ENCODE measurements at places on chromosomes 11 and 22.
A peak's percentile ranks its signal among the peaks of the same experiment; 100 is the strongest.

DNA sequence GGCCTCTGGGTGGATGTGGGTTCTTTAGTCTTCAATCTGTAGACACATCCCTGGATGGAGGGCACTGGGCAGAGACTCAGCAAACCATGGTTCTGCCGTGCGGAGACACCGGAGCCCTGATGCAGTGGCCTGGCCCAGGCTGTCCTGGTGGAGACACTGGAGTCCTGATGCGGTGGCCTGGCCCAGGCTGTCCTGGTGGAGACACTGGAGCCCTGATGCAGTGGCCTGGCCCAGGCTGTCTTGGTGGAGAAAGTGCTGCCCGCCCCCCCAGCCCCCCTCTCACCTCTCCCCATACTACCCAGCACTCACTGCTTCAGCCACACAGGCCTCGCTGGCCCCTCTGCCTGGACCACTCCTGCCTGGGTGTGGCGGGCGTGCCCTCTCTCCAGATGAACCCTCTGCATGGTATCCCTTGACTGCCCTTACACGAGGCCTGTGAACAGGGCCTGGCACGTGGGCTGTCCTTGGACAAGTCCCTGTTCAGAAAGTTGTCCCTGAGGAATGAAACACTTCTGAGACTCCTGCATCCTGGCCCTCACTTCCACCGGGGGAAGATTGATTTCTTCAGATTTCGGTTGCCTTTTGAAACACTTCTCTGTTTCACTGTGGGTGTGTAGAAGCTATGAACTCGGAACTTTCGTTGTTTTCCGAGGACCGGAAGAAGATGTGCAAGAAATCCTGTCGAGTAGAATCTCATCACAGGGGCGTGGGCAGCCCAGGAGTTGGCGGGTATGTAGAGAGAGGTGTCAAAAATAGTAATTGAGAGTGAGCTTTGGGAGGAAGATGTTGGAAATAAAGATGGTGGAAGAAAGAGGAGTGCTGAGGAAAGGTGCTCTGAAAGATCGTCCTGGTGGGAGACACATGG lies 26.2 kb downstream of the IGHMBP2 start:
- no peak for DNase-seq

- DNase-seq: no peak
These were observed 413.0 kb upstream of the LRRC4C start for GRCh38 chr11:41872426-41872825.

DNA sequence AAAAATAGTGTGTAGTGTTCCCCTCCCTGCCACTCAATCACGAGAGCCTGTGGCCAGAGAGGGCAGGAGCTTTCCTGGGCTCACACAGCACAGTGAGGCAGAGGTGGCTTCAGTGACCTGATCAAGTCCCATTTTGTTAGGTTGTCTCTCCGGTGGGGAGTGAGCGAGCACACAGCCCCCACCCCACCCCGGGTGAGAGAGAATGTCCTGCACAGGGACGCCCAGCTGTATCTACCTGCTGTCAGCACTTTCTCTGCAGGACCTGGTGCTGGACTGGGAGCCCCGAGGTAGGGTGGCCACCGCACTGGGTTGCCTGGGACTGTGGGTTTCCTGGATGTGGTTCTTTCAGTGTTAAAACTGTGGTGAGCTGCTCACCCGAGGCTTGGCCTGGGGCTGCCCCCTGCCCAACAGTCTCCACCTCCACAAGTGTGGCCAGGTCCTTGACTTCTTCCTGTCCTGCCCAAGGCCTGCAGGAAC lies 6.1 kb downstream of the CAPN5 start:
- no peak for DNase-seq

DNA sequence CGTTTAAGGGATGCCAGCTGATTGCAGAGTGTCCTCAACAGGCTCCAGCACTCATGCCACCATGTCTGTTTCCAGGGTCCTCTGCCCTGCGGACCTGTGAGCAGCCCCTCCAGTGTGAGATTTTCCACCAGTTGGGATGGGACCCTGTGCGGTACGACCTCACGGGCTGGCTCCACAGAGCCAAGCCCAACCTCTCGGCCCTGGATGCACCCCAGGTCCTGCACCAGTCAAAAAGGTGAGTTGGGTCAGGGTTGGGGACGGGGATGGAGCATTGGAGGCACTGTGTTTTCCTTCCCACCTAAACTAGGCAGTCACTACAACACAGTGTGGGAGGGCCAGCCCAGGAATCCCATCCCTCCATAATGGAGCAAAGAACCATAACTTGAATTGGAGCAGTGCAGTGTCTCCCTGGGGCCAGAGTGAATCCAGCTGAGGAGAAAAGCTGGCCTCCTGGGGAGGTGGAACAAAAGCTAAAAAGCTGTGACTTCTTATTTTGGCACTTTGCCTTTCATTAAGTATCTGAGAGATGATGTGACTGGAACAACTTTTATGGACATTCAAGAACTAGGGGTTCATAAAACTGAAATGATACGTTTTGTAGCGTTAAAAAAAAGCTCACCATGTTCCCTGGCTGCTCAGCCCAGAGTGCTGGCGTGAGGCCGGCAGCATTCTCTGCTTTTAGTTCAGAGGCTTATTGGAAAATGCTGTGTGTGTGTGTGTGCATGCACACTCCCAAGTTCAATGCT lies 101.8 kb downstream of the MYO18B start:
- DNase-seq: no peak

GRCh38 chr22:35102663-35103062 lies 36.7 kb downstream of the ISX start:
- DNase-seq: peak; percentile 2

DNA sequence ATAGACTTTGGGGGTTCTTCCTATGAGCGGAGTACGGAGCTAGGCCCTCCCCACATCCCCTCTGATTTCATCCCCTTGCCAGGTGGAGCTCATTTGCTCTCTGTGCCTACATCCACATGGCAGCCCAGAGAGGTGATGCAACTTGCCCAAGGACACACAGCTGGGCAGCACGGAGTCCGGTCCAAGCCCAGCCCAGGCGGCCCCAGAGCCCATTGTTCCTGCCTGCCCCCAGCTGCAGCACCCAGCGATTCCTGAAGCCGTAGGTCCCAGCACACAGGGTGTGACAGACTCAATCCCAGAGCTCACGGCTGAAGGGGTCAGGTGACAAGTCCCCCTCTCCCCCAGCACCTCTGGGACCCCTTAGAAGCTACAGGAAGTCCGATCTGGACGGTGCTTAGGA lies 22.2 kb upstream of the RFPL3 start:
- no peak for DNase-seq

DNA sequence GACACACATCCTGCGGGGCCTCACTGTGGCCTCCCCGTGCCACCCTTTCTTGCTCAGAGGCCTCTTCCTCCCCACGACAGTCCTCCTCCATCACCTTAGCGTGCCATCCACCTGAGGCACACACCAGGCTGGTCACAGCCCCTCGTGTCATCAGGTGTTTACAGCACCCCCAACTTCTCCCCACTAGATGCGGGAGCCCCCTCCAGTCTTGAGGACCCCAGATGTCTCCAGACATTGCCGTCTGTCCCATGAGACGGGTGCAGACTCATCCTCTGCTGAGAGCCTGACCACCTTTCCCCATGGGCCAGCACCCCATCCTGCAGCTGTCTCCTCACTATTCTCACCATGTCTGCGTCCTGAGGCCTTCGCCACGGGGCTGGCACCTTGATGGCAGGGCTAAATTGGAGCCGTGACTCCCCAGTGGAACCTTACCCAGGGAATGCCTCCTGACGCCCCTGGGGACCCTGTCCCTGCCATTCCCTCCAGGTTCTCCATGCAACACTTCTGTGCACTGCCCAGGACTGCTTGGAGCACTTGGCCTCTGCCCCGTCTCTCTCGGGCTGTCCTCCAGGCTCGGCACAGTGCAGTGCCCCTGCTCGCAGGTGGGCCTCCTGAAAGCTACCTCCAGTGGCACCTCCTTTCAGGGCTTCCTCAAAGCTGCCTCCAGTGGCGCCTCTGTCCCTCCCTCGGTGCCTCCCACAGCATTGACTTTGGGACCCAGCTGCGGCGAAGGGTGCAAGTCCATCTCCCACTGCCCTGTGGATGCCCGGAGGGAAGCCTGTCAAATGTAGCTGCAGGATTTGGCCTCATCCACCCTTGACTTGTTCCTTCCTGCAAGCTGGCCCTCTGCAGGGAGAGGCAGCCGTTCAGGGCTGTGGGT lies 1386.8 kb downstream of the BRD1 start:
- DNase-seq: no peak

DNA sequence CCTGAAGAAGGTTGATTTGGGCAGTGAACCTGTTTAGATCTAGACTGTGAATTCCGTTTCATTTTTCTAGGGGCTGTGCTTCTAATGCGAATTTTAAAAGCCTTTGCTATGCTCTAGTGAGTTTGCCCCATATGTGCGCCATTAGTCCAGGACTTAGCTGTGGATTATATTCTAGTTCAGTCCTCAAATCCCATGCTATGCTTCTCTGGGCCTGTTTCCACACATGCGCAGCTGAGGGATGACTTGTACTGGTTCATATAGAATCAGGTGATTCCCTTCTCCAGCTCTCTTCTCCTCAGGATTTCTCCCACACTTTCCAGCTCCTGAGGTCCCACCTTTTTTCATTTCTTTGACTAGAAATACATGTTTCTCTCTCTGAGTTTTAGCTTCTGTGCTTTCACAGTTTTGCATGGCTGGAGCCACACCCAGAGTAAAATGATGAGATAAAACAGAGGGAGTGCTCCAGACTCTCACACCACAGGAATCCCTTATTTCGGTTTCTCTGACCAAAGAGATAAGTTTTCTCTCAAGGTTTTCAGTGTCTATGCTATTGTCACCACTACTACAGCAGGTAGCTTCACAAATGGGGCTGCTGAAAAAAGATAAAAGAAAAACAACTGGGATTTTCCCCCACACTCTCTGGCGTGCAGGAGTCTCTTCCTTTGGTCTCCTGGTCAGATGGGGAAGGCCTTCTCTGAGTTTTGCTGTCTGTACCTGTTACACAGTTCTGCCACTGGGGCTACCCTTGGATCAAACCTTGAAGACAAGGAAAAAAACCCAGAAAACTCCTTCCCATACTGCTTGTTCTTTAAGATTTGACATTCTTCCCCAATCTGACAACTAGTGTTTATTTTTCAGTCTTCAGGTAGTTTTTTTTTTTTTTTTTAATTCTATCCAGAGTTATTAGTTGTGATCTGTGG lies 96.2 kb upstream of the TEAD1 start:
- peak; percentile 22 for DNase-seq

DNA sequence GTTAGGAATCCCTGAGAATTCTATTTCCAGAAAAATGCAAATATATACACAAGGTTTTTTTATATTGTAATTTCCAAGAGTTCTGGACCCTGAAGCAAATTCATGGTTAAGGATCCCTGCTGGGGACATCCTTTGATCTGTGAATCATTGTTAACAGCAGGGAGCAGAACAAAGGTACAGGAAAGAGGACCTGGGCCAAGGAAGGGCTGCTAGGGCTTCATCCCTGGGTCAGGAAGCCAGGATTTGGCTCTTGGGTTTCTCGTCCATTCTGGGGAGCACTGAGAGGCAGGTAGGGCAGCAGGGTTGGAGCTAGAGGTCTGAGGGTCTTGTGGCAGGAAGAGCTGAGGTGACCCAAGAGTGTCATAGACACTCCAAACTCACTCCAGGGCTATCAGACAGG lies 10.2 kb upstream of the OAF start:
- no peak for DNase-seq

GRCh38 chr11:17004486-17005148 lies 9.6 kb downstream of the PLEKHA7 start:
- DNase-seq: no peak

GRCh38 chr22:27352426-27352825 lies 449.1 kb downstream of the MN1 start:
- DNase-seq: no peak

DNA sequence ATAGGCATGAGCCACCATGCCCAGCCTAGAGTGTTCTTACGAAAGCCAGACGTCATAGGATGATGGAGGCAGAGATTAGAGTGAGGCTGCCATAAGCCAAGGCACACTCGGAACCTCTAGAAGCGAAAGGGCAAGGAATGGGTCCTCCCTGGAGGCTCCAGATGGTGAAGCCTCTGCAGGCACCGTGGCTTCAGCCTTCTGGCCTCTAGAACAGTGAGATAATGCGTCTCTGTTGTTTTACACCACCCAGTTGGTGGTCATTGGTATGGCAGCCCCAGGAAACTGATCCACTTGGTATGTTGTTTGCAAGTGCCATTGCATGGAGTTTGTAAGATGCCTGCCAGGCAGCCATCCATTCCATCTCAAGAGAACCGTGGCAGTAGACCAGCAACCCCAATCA lies 791.0 kb downstream of the TBC1D22A start:
- DNase-seq: no peak

DNA sequence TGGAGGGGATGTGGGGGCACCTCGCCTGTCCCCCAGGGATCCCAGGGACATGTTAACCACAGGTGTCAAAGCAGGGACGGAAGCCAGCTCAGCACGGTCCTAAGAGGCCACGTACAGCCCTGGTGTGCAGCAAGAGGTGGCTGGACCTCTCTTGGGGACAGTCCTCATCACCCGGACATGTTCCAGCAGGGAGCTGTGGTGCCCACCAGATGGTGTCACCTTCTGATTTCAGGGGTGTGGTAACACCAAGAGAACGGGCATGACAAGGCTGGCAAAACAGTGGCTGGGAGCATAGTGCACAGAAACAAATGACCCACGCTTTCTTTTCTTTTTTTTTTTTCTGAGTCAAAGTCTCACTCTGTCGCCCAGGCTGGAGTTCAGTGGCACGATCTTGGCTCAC lies 25.6 kb upstream of the COMT start:
- DNase-seq: no peak

GRCh38 chr11:69493931-69494821 lies 12.7 kb downstream of the LINC01488 start:
- DNase-seq: no peak

DNA sequence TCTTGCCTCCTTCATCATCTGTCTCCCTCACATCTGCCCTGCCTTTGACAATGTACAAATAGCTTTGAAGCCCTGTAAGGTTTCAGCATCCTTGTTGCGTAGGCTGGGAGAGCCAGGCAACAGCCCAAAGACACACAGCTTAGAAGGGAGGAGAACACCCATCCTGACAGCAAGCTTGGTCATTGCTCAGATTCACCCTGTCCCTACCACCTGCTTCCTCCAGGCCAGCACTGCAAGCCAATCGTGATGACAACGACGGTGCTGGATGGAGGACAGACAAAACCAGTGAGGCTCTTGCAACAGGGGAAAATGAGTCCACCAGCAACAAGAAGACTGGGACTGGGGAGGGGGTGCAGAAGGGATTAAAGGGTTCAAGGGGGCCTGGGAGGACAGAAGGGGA lies 32.9 kb upstream of the CD5 start:
- DNase-seq: no peak

Data from ELR (cell line).